ENCODE measurements at places on chromosomes 13 and 19.

GRCh38 chr19:3506384-3507340 is 551 bp downstream of the FZR1 start:
- no peak for DNase-seq

- peak; percentile 20 for DNase-seq
Measured at GRCh38 chr19:56367829-56368711, 25.3 kb downstream of the ZNF582 start.

DNA sequence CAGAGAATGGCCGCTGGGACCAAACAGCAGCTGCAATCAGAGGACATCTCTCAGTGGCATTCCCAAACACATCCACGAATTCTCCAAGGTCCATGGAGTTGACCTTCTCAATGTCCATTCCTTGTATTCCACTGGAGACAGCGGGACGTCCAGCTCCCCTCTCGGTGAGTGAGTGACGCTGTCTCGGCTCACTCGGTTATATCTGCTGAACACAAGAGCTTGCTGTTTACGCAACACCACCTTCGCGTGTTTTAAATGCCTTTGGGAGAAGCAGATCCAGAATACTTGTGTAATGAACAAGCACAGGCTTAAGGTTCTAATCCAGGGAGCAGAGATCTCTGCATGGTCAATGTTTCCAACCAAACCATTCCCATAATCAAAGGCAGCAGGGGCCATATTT is at the start of gene URAD:
TSS of gene URAD (minus strand) at position 174 of the 400 bp plus-strand sequence. CDS start at position 118, 56 bp downstream.
- DNase-seq, result no peak

GRCh38 chr19:37077501-37077933 is 716 bp upstream of the ZNF420 start:
- no peak for DNase-seq

GRCh38 chr19:48252609-48253008 is 3.1 kb downstream of the CARD8 start:
- no peak for DNase-seq

DNA sequence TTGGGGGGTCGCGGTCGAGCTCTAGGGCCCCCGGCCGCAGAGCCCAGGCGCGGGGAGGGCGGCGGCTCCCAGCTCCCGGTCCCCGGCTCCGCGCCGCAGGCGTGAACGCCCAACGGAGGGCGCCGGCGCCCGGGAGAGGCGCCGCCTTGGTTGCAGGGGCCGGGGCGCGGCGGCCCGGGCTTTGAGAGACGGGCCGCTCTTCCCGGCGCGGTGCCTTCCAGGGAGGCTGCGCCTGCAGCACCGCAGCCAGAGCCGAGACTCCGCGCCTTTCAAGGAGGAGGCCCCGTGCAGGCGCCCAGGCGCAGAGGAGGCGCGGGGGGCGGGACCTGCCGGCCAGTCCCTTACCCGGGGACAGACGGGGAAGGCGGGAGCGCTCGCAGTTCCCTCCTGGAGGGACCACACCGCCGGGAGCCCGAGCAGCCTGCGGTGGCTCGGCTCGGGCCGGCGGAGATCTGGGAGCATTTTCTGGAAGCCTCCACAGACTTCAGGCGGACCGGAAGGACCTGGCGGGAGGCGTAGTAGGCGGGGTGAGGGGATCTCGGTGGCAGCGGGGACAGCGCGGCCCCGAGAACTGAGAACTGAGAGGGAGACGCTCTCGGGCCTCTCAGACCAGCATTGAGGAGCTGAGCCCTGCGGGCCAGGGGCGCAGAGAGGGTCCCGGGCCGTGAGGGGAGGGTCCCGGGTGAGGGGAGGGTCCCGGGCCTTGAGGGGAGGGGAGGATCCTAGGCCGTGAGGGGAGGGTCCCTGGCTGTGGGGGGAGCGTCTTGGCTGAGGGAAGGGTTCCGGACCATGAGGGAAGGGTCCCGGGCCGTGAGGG is 25.5 kb upstream of the MCF2L start:
- no peak for DNase-seq

GRCh38 chr19:10699650-10700335 is 1.4 kb upstream of the QTRT1 start:
- peak; percentile 25 for DNase-seq

DNA sequence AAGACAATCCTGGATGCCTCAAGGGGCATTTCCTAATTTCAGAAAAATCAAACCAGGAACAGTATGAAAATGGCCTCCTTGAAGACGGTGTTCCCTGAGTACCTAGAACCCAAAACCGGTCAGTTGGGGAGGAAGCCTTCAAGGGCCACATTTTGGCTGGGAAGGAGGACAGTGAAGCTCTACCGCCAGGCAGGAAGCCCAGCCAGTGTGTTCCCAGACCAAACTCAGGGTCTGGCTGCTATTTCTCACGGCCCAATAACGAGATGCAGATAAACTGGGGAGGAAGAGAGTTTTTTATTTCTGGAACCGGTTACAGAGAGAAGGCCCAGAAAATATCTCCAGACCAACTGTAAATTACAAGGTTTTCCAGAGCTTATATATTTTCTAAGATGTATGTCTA is 24.3 kb upstream of the CEACAM21 start:
- DNase-seq, result no peak

DNA sequence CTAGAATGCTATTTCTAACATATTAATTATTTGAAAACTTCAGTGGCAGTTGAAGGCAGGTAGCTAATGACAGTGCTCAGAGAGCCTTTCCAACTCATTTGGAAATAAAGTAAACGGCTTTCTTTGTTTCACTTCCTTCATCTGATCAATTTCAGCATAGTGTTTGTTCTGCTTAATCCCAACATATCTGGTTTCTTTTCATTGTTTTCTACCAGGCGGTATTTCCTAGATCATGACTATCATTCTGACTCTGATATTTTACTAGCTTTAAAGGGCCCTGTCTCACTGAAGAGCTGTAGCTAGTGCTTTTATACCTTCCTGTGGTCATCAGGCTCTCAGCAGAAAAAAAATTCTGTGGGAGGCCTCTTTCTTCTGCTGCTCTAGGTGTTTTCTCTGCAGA is 178.6 kb downstream of the RBM26 start:
- DNase-seq, result no peak

- DNase-seq, result no peak
Measured at GRCh38 chr19:1361601-1362386, 21.9 kb upstream of the NDUFS7 start.

DNA sequence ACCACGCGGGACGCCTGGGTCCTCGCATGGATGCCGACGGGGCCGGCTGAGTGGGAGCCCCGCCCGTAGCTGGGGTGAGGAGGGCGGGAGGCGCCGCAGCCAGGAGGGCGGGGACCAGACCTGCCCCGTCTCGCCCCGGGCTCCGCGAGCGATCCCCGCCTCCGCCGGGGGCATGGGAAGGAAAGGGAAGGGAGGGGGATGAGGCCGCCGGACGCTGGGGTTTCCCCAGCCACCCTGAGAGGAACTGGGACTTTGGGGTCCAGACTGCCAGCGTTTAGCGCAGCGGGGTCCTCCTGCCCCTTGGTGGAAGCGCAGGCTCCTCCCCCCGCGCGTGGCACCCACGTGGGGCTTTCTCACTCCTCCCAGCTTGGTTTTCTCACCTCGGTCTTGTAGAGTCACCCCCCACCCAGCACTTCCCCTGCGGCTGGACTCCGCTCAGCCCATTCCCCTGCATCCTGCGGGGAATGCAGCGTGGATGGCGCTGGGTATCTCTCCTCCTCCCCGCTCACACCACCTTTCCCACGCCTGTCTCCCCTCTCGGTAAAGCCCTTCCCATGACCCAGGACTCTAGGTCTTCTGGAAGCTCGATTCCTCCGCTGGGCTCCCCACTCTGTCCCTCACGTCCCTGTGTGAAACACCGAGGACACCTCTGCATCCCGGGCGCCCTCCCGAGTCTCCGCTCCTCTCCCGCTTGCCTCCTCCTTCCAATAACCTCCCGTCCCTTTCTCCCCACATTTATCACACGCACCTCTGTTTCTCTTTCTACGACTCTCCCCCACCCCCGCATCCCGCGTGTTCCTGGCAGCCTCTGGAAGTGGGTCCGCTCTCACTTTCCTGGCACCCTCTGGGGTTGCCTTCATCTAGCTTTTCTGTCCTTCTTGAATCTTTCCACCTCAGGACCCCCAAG is 2.1 kb downstream of the TGFB1 start:
- peak; percentile 89 for DNase-seq

- peak; percentile 62 for DNase-seq
Measured at GRCh38 chr13:44575741-44576350, at the start of gene TSC22D1. TSC22D1 (minus strand) TSS chr13:44576330; CDS start chr13:44576074, 256 bp downstream.

DNA sequence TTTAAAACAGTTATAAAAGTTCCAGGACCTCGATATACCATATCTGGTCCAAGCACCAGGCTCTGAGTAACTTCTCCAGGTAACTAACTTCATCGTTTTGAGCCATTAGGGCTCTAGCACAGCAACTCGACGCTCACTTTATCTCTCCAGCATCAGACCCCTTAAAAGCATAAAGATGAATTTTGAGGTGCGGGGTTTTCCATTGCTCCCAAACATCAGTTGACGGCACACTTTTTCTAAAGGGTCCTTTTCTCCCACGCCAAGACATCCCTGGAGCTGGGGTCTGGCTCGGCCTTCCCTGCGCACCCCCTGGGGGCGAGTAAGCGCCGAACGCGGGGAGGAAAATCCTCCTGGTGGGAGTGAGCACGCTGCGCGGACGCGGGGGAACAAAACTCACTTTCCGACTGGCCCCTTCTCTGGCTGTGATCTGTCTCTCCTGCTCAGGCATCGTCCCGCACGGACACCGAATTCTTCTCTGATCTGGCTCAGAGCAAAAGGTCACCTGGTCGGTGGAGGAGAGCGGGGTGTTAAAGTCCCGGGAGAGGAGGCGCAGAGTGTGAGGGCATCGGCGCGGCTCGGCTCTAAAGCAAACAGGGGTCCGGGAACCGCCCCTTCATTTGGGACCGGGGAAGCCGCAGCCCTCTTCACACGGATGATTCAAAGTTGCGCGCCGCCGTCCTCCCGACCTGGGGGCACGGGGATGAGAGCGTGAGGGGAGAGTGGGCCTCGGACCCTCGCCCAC is at the start of gene ATP7B:
TSS of gene ATP7B (minus strand) at position 561 of the 742 bp plus-strand sequence. CDS start at position 448, 113 bp downstream.
- no peak for DNase-seq

DNA sequence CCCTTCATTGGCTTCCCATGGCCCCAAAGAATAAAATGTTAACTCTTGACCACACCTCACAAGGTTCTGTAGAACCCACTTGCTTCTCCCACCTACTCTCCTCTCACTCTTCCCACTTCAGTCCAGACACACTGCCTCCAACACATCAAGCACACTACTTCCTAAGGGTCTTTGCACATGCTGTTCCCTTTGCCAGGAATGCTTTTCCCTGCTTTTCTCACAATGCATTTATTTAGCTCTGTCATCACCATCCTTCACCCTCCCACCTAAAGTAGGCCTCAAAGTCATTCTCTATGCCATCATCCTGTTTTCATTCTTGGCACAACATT is 7.9 kb downstream of the IFNL1 start:
- DNase-seq, result no peak

- DNase-seq, result no peak
Measured at GRCh38 chr13:23679220-23679619, 109.0 kb downstream of the TNFRSF19 start.

- DNase-seq, result no peak
Measured at GRCh38 chr13:73819711-73820110, 314.5 kb downstream of the KLF12 start.

GRCh38 chr19:616062-616700 is 17.2 kb downstream of the POLRMT start:
- DNase-seq, result no peak

GRCh38 chr13:19725320-19725719 is 57.4 kb downstream of the PSPC1 start:
- DNase-seq, result no peak

GRCh38 chr13:106588367-106588766 is 20.4 kb upstream of the ARGLU1 start:
- DNase-seq, result no peak

DNA sequence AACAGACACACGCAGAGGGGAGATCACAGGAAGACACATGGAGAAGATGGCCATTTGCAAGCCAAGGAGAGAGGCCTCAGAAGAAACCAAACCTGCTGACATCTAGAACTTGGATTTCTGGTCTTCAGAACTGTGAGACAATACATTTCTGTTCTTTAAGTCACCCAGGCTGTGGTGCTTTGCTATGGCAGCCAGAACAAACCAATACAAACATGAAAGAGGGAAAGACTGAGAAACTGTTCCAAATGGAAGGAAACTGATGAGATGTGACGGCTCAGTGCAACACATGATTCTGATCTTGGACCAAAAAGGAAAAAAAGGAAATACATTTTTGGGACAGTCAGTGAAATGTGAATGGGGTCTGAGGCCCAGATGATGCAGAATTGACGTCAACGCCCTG is 30.2 kb upstream of the SACS start:
- DNase-seq, result no peak

GRCh38 chr13:95470574-95471366 is 81.8 kb upstream of the CLDN10 start:
- DNase-seq, result no peak

DNA sequence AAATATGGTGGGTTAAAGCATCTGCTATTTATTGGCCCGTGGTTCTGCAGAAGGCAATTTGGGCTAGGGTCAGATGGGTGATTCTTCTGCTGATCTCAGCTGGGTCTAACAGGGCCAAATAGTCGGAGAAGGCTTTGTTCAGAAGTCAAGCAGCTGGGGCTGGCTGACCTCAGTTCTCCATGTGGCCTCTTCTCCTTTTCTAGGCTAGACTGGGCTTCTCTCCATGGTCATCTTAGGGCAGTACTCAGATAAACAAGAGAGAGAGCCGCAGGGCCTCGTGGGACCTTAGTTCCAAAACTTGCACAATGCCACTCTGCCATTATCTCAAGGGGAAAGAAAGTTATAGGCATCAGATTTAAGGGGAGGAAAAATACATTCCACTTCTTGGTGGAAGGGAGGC is 89.6 kb downstream of the NALCN start:
- no peak for DNase-seq

GRCh38 chr13:114303700-114304327 is 10.5 kb upstream of the CHAMP1 start:
- no peak for DNase-seq

- DNase-seq, result no peak
Measured at GRCh38 chr19:18833849-18834643, 2.3 kb downstream of the UPF1 start.

GRCh38 chr13:44508562-44509077 is 67.5 kb downstream of the TSC22D1 start:
- no peak for DNase-seq

DNA sequence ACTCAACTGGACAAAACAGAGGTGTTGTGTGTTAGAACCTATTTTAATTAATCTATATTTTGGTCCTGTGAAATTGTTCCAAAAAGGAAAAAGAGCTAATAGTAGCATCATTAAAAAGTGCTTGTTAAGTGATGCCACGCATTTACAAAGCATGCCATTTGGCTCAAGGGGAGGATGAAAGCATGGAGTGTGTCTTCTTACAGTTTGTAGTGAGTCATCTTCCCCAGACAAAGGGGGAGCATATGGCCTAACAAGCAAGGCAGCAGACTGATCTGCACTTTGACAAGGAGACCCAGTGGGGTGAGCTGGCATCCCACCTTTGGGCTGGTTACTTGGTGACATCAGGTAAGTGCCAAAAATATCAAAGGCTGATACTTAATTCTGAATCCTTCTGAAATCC is 297.0 kb downstream of the FGF9 start:
- DNase-seq, result no peak

DNA sequence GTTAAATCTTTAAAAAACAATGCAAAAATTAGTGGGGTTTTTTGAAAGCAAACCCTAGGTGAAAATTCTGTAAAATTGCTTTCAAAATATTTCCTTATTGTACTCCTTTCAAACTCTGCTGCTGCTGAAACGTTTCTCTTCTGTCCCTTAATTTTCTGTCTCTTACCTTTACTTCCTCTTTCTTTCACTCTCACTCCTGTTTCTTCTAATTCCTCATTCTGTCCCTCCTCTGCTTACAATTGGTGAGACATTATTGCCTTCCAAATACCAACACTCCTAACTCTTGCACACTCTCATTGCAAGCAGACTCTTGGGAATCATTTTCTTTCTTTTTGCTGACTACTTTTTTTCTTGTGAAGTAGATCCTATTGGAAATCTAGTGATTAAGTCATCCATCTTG is 685.6 kb upstream of the SLITRK1 start:
- no peak for DNase-seq

GRCh38 chr13:29868581-29868980 is 18.2 kb upstream of the UBL3 start:
- DNase-seq, result no peak

Measured in effector memory CD4-positive, alpha-beta T cell (primary cell).